ENCODE measurements at places on chromosomes 16 and 17. TPM values are rescaled to one million over a fixed set of nuclear protein-coding genes. Genes with fewer than 3 reads are reported as not detected.

The GAS2L2 gene
- total RNA-seq = under 0.01 TPM

The FOXF1 gene
- 37.3 TPM for total RNA-seq

The TAT gene
- total RNA-seq = not detected

The NOG gene
- total RNA-seq = not detected

The TMED6 gene
- total RNA-seq = not detected

The TBC1D3K gene
- total RNA-seq = 0.37 TPM

The SMIM22 gene
- 131 TPM for total RNA-seq

The ACSF2 gene
- total RNA-seq = 103 TPM

All from stomach (tissue), 19 donors.